HuH-7.5 (cell line): ENCODE measurements at places on chromosomes 4 and X.

DNA sequence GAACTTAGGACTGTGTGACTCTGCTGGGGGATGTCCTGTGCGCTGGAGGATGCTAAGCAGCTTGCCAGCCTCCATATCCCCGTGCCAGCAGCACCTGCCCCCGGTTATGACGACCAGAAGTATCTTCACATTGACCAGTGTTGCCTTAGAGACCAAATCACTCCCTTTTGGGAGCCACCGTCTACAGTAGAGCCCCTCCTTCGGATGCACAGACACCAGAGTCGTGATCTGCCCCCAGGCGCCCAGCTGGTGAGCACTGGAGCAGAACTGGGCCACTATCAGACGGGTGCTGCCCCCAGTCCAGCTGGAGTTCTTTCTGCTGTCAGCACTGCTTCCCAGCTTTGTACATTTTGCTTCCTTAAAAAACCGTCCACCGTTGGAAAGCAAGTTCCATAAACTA lies 30.0 kb upstream of the TADA2B start:
- DNase-seq, result no peak

DNA sequence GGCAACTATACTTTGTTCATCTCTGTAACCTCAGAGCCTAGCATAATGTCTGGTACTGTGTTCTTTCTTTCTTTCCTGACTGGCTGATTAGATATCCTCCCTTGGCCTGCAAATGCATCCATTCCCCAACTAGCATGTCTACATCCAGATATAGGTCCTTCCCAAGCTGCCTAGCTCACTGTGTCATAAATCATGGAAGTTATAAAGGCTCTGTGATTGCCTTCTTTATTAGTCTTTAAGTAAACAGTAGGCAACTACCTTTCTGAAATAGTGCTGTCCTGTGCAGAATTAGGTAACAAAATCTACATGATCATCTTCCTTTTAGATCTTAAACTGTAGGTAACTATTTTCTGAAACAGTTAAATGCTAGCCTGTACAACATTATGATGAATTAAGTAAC lies 224.5 kb downstream of the DLG3 start:
- no peak for DNase-seq

DNA sequence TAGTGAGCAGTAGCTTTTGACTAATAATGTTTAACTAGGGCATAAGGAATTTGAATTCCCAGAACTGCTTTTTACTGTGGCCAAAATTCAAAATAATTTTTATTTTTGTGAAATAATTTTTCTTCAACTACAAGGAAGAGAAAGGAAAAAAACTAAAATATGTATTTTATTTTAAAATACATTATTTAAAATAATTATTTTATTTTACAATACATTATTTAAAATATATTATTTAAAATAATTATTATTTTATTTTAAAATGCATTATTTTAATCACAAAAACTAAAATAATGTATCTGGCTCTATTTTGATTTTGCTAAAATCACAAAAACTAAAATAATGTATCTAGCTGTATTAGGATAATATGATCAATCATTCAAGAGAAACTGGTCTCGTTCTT lies 210.4 kb downstream of the RELL1 start:
- DNase-seq, result no peak

GRCh38 chr4:134634301-134634700 lies 432.7 kb upstream of the PABPC4L start:
- no peak for DNase-seq

DNA sequence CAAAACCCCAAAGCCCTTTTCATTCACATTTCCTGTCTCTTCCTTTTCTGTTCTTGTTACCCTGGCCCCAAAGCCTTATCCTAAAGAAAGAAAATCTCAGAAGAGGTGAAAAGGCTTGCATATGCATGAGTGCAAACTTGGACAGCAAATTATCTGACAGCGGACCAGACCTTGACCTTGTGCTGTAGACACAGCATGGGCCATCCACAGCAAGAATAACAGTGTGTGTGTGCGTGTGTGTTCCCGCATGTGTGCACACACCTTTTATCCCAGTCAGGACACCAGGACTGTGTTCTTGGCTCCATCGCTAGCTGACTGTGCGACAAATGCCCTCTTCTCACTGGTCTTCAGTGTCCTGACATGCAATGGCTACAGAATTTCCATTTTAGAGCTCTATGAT lies 35.3 kb downstream of the ZBTB49 start:
- no peak for DNase-seq

DNA sequence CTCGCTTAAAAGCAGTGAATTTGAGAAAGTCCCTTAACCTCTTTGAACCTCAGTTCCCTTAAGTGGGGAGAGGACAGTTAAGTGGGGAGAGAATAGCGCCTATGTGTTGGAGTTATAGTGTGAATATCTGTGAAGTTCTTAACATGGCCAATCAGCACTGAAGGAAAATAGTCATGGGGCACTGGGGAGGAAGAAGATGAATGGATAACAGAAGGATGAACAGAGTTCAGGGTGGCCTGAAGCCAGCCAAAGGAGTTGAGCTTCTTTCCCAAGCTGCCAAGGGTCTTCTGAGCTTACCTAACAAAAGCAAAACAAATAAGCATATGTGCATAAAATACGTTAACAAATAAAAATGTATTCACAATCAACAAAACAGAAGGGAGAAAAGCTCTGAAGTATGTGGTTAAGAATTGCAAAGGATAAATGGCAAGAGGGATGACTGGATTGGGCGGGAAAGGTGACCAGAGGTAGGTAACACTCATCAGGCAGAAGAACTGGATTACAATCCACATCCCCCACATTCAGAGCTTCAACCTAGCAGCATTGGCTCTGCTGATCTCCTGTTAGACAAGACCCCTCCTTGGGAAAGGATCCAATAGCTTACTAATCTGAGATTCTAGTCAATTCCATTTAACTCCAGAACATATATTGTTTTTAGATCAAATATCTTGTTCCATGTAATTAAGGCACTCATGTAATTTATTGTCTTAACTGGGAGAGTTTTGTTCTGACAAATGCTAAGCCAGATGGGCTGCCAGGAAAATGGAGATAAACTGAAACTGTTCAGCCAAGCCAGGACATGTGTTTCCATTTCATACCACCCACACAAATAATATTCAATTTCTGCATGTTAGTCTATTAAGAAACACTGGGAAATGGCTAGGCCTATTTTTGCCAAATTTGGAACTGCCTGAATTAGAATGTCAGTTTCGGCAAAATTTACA lies 221.2 kb downstream of the LDB2 start:
- DNase-seq, result no peak

- no peak for DNase-seq
Observed at GRCh38 chr4:149183638-149184037, 632.0 kb downstream of the IQCM start.

GRCh38 chr4:145883101-145883694 lies 55.4 kb downstream of the ZNF827 start:
- DNase-seq, result no peak

DNA sequence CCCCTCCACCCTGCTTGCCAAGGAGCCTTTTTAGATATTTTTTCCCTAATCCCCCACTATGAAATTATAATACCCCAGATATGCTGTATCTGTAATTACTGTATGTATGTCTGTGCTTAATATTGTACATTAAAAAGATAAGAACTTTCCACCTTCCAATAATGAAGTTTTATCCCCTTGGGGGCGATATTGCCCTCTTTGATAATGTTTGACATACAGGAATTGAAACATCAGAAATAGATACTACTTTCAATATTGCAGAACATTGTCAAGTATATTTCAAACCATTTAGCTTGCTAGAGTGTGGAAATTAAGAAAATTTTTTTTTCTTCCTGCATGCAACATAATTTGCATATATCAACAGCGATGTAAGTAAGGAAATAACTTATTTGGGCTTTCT lies 58.9 kb downstream of the NAF1 start:
- DNase-seq, result no peak

- no peak for DNase-seq
Observed at GRCh38 chr4:87089368-87089767, 131.1 kb downstream of the KLHL8 start.

DNA sequence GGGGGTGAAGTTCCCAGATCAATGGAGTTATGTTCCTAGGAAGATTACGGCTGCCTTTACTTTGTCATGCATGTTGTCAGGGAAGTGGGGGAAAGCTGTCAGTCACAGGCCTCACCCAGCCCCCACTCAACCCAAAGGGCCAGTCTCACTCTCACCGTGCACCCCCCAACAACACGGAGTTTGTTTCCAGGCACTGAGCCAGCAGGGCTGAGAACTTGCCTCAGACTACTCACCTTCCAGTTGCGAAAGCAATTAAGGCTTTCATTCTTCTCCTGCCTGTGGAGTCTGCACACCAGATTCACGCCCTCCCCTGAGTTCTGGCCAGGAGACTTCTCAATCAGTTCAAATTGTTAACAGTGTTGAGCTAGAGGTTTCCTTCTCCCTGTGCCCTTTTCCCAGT lies 114.3 kb downstream of the SH3BGRL start:
- no peak for DNase-seq

GRCh38 chr4:128751354-128751753 lies 58.1 kb upstream of the JADE1 start:
- no peak for DNase-seq

GRCh38 chrX:110173192-110174175 lies 144.4 kb downstream of the AMMECR1 start:
- no peak for DNase-seq

GRCh38 chrX:38999967-39000745 lies 198.9 kb downstream of the MID1IP1 start:
- no peak for DNase-seq

DNA sequence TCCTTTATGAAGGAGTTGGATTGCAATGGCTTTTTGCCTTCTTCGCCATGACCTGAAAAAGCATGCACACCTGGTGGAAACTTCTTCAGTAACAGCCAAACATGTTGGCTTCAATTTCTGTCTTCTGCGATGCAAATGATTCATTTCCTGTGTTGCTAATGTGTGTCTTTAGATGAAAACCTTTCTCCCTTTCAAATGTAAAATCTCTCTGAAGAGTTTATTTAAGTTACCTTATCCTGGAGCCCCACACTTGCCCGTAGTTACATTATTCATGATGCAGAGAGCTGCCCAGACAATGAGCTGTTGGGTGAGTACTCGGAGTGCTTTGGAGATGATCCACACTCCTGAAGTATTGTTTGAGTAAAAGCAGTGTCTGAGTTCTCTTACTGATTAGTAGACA lies 1100.9 kb downstream of the RPA4 start:
- DNase-seq, result no peak

DNA sequence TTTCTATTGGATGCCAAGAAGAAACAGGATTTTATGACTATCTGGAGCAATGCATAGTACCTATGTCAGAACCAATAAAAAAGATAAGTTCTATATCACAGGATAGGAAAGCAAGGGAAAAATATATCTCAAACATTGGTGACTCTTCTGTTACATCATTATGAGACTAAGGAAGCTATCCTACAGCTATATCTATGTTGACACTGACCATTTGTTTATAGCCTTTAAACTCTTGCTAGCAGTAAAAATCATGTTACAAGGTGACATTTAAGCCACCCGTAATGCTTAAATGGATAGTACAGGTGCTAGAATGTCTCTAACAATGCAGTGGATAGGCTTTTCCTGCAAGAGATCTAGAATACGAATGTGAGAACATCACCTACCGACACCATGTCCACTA lies 28.6 kb upstream of the EPGN start:
- no peak for DNase-seq

GRCh38 chr4:153566631-153567150 lies 100.5 kb downstream of the TMEM131L start:
- DNase-seq, result no peak

- no peak for DNase-seq
Observed at GRCh38 chrX:40205471-40205870, 107.7 kb upstream of the BCOR start.

DNA sequence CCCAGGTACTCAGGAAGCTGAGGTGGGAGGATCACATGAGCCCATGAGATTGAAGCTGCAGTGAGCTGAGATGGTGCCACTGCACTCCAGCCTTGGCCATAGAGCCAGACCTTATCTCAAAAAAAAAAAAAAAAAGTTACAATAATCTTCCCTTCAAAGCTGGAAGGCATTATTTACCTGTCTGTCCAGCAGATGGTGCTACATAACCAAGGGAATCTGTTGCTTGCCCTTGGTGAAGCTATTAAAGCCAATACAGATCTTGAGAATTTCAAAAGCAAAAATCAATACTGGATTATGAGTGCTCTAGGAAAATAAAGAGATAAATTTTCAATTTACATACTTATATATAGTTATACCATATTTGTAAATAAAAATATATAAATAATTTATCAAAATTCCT lies 25.9 kb downstream of the PKD2 start:
- peak; percentile 20 for DNase-seq

DNA sequence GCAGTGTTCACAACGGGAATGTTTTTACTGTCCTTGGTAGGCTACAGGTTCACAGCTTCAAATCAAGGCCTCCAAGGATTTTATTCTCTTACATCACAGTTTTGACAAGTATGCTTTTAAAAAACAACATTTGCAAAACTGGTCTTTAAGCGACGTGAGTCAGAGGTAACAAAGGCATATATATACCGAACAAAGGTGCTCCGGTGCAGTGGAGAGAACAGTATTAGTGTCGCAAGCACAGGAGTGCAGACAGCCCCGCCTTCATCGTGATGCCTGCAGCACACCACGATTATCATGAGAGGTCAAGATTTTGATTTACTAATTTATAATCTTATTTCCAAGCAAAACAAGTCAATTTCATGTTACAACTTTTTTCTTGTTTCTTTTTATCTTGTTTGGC lies 90.8 kb downstream of the GATB start:
- DNase-seq, result no peak

DNA sequence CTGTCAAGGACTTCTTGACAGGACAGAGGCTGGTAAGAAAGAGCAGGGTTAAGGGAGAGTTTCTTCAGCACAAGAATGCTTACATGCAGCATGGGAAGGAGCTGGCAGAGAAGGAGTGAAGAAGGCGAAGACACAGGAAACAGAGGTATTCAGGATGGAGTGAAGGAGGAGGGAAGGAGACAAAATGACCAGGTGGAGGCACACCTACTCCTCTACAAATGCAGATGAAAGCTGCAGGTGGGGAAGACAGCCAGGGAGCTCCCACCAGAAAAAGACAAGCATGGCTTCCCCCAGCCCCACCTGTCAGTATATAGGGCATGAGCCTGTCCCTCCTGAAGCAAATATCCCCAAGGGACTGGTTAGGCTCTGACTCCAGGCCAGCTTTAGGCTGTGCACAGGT lies 29.6 kb upstream of the NKRF start:
- no peak for DNase-seq
